ENCODE measurements at places on chromosomes 4 and X.

DNA sequence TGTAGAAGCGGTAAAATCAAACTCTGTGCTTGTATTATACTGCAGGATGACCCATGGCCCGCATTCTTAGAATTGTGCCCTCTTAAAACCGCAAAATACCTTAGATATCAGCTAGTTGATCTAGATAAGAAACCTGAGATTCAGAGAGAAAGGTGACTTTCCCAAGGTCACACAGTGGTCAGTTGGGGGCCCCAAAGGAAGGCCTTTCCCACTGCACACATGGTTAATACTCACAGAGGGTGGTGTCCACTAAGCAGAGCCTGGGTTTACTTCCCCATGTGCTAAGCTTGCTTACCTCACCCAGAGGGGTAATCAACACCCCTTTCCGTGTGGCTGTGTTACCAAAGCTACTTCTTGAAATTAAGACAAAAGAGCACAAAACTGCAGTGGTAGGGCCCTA lies 66.3 kb downstream of the RBM47 start:
- no peak for DNase-seq

- no peak for DNase-seq
These were observed 1655.8 kb upstream of the TENM3 start for GRCh38 chr4:180587379-180587778.

- no peak for DNase-seq
These were observed 60.2 kb upstream of the RPS6KA6 start for GRCh38 chrX:84248226-84248625.

DNA sequence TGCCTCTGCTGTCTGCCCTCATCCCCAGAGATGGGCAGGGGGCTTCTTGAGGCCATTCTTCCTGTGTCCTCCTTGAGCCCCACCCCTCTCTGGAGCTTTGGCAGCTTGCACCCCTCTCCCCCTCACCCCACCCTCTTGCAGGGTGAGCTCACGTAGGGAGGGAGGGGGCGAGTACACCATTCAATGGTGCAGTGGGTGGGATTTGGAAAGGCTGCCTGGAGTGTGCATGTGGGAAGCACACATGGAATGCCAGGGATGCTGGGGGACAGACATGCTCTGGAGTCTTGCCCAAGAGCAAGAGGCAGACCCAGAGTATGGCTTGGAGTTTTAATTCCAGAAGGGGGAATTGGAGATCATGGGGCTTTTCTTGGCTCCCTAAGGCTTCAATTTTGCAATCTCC lies 5.6 kb downstream of the PAK3 start:
- DNase-seq: no peak

DNA sequence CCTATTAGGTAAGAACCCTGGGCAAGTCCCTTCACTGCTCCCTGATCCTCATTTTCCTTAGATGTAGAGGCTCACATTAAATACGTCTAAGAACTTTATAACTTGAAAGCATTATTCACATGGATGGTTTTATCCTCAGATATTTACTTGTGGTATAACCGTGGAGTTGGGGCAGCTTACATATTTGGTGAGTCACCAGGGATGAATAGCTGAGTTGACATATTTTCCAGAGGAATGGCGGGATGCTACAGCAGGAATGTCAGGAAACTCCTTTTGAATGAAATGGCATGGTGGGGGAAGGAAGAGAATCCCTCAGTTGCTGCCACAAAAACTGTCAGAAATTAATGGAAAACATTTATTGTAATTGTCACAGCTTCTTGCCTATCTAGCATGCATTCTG lies 165.3 kb upstream of the RPS6KA3 start:
- DNase-seq: no peak

DNA sequence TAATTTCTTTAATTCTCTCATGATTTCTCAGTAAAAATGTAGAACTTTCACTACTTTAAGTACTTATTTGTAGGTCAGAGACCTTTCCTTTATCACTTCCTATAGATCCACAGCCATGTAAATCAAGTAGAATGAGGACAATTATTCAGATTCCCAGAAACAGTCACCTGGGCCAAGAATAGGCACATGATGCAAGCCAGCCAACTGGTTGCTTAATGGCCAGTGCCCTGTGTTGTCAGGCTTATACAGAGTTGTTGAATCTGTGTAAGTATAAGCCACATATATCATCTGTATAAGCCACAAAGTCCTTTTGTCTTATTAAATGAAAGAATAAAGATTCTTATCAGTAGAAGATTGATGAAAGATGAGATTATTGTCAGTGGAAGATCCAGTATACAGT lies 5.2 kb downstream of the BANK1 start:
- no peak for DNase-seq

DNA sequence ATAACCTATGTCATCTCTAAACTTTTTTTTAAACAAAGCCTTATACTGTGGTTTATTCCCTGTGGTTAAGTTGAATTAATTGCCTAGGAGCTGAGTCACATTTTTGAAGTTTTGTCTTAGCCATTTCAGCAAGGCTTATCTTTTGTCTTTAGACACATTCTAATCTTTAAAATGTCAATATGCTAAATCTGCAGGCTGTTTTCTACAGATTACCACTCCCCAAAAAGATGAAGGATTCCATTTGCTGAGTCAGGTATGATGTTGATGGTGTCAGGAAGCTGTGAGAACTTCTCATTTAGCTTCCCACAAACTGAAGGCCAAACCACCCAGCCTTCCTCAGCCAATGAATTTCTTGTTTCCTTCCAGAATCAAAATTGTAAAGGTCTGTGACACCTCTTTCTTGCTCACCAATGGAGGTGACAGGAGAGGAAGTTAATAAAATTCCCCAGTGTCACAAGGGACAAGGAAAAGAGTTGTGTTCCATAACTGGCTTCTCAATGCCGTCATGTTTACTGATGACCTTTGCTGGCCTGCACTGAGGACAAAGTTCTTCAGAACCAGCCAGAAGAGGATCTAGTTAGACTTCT lies 3.7 kb upstream of the CXCL6 start:
- no peak for DNase-seq

DNA sequence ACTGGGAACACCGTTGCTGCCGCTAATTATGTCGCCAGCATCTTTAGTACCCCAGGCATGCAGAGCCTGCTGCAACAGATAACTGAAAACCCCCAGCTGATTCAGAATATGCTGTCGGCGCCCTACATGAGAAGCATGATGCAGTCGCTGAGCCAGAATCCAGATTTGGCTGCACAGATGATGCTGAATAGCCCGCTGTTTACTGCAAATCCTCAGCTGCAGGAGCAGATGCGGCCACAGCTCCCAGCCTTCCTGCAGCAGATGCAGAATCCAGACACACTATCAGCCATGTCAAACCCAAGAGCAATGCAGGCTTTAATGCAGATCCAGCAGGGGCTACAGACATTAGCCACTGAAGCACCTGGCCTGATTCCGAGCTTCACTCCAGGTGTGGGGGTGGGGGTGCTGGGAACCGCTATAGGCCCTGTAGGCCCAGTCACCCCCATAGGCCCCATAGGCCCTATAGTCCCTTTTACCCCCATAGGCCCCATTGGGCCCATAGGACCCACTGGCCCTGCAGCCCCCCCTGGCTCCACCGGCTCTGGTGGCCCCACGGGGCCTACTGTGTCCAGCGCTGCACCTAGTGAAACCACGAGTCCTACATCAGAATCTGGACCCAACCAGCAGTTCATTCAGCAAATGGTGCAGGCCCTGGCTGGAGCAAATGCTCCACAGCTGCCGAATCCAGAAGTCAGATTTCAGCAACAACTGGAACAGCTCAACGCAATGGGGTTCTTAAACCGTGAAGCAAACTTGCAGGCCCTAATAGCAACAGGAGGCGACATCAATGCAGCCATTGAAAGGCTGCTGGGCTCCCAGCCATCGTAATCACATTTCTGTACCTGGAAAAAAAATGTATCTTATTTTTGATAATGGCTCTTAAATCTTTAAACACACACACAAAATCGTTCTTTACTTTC lies 1.8 kb downstream of the UBQLN2 start:
- peak; percentile 1 for DNase-seq

DNA sequence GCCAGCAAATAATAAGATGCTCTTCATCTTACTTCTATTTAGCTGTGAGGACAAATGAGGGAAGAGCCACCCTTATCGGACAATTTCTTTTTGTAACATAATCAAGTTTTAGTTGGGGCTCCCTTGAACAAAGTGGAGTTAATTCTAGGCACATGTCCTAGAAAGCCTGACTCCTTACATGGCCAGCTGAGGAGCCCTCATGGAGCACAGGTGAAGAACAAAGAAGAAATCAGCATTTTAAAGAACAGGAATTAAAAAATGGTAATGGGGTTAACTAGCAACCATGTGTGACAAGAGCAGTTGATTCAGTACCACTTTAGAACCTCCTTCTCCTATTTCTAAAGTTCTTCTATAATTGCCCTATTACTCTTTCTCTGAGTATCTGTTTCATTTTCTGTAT lies 15.9 kb downstream of the GPR82 start:
- no peak for DNase-seq

DNA sequence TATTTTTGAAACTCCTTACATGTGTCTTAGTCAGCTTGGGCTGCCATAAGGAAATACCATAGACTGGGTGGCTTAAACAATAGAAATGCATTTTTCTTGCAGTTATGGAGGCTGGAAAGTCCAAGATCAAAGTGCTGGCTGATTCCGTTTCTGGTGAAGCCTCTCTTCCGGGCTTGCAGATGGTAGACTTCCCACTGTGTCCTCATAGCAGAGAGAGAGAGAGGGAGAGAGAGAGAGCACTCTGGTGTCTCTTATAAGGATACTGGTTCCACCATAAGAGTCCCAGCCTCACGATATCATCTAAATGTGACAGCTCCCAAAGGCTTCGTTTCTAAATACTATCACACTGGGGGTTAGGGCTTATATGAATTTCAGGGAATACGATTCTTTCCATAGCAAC lies 39.7 kb downstream of the ENPEP start:
- DNase-seq: no peak

DNA sequence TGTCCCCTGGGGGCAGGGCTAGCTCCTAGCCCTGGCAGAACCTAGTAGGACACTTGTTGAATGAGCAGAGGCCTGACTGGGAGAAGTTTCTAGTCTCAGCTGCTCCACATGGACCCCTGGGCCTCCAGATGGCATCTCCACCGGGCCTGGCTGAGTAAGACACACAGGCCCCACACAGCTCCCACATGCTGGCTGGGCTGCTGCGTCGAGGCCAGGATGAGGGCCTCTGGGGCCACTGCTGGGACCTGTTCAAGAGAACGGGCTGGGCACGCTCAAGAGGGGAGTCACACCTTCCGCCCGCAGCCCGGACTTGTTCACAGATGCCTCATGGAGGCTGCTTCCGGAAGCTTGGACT lies 4.2 kb upstream of the HGFAC start:
- DNase-seq: no peak

DNA sequence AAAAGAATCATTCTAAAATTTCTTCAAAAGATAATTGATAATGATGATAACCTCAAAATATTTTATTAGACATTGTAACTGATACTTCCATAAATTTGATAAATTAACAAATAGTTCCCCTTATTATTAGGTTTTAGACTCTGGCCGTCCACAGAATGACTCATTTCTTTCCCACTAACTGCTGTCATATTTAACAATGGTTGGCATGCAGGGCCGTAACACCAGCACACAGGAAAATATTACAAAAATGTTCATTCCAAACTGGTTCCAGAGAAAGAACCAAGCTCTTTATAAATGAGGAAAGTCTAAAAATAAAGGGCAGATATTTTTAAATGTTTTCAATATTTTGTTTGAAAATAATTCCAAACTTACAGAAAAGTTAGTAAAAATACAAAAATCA lies 28.2 kb downstream of the WDFY3 start:
- DNase-seq: no peak

GRCh38 chrX:2594491-2594890 lies 93.7 kb upstream of the DHRSX start:
- DNase-seq: no peak

GRCh38 chr4:2865196-2865780 lies 21.6 kb downstream of the ADD1 start:
- no peak for DNase-seq

- DNase-seq: no peak
These were observed 621.0 kb downstream of the TECRL start for GRCh38 chr4:63788271-63788670.

- DNase-seq: no peak
These were observed 78.0 kb downstream of the PRDM5 start for GRCh38 chr4:120844528-120844921.

DNA sequence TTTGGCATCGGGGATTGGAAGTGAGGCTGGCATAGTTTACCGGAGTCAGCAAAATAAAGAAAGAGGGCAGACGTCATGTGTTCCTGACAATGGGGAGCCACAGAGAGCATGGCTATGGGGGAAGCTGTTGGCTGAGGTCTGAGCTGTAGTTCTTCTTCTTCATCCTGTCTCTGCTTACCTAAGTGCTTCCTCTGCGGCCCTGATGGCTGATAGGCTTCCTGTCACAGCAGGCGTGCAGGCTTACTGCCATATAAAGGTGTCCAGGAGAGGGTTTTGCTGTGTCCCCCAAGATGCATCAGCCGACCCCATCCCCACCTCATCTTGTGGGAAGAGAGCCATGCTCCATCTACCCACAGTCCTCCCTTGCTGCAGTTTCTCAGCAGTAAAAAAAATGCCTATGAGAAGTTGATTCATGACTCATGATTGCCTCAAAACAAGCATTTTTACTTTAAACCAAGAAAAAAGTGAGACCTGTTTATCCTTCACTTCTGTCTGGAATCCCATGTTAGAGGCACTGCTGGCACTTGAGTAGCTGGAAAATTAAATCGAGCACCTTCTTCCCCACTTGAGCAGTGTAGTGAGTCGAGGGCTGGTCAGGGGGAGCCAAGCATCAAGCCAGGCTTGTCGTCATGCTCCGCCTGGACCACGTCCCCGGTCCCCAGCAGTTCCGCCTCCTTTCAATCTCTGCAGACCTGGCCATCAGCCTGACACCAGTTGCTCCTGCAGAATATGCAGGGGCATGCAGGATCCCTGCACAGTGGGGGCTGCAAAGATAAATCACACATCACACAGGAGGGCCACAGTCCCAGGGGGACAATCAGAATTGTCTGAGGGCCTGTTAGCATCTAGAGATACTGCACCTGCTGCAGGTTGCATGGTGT lies 237.8 kb downstream of the EVC2 start:
- DNase-seq: no peak

DNA sequence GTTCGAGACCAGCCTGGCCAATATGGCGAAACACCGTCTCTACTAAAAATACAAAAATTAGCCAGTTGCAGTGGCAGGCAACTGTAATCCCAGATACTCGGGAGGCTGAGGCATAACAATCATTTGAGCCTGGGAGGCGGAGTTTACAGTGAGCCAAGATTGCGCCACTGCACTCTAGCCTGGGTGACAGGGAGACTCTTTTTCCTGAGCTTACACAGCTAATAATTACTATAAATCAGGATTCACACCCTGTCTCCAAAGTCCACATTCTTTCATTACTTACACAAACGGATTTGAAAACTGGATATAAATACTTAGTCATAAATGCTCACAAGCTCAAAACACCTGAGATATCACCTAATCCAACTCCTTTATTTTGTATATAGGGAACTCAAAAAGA lies 151.6 kb downstream of the LRBA start:
- no peak for DNase-seq

GRCh38 chr4:147093206-147093605 lies 147.5 kb upstream of the TTC29 start:
- DNase-seq: no peak

Data from anterior cingulate cortex (tissue), 58 donors.